ENCODE measurements at places on chromosomes 4 and X.

- no peak for DNase-seq
Measured at GRCh38 chrX:148020329-148020728, 39.2 kb downstream of the FMR1NB start.

- no peak for DNase-seq
Measured at GRCh38 chr4:138189206-138189605, 52.9 kb downstream of the SLC7A11 start.

- no peak for DNase-seq
Measured at GRCh38 chr4:52852711-52853110, 9.4 kb upstream of the RASL11B start.

DNA sequence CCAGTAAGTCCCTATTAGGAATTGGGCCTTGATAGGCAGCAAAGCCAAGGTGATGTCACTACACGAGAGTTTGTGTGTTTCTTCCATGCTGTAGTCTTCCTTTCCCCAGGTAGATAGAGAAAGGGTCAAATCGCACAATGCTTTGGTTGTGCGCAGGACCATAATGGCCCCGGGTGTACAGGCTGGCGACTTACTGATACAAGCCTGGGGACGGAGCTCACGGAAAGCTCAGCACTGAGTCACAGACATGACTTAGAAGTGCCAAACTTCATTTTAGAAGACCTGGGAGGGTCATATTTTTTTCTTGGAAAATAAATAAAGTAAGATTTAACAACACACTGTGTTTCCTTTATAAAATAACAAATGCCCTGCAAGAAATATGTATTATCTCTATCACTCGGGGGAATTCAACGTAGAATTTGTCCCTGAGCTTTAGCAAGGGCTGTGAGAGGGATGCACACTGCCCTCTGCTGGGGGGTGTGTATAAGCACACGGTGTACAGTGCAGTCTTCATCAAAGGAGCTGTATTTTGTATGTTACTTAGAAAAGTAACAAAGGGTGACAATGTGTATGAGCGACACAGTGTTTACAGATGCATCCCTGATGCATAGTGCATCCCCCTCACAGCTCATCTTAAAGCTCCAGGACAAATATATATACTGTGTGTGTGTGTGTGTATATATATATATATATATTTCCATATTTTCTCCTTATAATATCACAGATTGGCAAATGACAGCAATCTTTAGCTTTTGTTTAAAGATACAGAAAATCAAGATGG lies 254.5 kb upstream of the VEGFC start:
- DNase-seq: peak; percentile 90

DNA sequence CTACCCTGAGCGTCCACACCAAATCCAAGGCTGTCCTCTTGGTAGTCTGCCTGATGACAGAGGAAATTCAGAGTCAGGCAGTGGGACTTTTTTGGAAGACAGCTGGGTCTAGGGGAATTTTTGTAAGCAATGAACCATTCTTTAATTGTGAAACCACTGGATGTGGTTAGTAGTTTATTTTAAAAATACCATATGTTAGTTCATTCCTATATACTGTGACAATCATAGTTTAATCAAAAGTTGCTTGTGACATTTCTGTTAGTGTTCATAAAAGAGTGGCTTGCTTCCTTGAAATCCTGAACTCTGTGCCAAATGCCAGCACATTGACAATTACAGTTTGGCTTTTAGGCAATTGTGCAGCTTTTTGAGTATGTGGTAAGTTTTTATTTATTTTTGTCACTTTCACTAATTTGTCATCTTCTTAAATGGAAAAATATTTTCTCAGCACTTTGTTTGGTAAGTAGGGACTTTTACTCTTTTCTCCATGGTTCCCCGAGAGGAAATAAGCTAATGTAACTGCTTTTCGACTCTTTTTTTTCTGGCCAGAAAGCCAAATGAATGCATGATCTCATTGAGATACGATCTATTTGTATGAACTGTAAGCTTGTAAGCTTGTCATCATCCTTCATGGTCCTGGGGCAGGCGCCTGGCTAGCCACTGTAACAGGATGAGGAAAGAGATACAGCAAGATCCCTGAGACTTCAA lies 72.6 kb upstream of the SLC4A4 start:
- no peak for DNase-seq

- no peak for DNase-seq
Measured at GRCh38 chr4:176479767-176480166, 160.0 kb downstream of the SPCS3 start.

GRCh38 chr4:111266937-111267336 lies 644.1 kb upstream of the PITX2 start:
- no peak for DNase-seq

DNA sequence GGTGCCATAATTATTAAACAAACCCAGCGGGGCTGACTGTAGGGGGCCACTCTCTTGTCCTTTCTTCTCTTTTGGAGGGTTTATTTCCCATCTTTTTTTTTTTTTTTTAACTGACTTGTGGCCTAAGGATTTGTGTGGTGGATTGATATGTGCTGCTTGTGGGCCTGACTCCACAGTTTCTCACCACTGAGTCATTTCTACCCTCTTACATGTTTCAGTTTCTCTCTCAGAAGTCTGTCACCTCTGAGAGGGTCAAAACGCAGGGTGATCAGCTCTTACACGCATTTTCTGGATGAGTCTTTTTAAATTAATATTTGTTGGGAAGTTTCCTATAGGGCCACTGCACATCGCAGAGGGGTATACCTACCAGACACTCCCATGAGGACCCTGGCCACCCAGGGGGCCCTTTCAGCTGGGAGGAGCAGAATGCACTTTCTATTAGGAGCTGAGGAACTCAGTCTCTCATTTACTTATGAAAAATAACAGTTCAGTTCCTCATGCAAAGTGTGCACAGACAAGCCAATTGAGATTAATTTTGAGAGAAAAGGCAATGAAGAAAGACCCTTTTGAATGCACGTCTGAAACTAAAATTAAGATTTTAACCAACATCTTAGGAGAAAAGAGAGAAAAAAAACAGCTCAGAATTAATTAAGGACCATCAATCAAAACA lies 407.9 kb downstream of the TECRL start:
- no peak for DNase-seq

GRCh38 chr4:150546286-150546685 lies 35.7 kb upstream of the MAB21L2 start:
- no peak for DNase-seq

DNA sequence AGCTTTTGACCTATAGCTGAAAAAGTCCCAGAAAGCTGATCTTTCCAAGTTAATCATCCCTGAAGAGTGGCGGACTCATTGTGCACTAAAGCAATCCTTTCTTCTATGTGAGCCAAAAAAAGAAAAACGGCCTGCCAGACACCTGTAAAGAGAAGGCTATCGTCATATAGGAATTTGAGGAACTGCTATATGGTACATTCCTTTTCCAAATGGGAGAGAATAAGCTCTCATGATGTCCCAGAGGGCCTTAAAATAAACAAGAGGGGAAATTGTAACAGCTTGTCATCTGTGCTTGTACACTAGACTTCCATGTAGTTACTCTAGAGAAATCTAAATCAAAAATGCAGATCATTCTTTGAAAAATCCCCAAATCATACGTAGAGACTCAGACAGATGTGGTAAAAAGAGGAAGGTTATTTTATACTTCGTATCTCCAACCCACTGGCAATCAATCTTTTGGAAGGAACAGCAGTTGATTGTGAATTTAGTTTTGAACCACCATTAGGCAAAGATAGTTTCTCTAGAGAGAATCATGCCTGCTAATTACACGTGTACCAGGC lies 26.1 kb downstream of the GPR174 start:
- DNase-seq: no peak

- no peak for DNase-seq
Measured at GRCh38 chrX:72100824-72101351, 30.8 kb downstream of the RTL5 start.

DNA sequence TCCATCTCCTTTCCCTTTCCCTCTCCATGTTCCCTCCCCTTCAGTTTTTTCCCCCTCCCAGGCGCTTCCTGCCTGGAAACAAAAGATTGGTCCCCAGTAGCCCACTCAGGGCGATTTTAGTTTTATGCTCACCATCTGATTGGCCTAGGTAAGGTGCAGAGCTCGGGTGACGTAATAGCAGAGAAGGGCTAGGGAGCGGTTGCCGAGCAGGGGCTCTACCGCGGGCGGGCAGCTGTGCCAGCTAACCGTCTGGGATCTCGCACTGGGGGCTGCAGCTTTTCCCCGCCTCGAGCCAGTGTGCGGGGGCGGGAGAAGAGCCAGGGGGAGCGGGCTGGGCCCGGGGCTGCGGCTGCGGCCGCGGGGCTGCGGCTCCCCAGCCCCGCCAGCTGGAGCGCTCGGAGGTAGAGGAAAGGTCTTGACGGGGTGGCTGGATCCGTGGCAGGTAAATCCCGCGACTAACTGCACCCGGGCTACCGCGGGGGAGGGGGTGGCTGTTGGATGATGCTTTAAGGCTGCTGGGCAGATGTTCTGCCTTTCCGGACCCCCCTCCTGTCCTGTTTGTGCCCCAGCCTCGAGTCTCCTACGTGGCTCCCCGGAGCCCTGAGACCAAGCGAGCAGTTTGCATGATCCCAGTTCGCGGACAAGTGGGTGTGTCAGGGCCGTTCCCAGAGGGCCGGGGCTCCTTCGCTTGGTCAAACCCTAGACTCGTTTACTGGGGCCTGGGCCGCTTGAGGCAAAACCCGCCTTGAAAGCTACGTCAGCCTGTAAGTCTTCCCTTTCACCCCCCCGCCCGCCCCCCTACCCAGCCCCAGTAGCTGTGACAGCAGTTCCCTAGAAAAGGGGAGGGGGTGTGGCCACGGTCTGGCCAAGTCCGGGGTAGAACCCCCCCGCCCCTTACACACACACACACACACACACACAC lies at the start of gene PAK3:
Gene PAK3, plus strand, starts transcription at position 218 of the 922 bp plus-strand sequence. CDS start 26,913 bp downstream, outside the sequence.
- DNase-seq: peak; percentile 22

DNA sequence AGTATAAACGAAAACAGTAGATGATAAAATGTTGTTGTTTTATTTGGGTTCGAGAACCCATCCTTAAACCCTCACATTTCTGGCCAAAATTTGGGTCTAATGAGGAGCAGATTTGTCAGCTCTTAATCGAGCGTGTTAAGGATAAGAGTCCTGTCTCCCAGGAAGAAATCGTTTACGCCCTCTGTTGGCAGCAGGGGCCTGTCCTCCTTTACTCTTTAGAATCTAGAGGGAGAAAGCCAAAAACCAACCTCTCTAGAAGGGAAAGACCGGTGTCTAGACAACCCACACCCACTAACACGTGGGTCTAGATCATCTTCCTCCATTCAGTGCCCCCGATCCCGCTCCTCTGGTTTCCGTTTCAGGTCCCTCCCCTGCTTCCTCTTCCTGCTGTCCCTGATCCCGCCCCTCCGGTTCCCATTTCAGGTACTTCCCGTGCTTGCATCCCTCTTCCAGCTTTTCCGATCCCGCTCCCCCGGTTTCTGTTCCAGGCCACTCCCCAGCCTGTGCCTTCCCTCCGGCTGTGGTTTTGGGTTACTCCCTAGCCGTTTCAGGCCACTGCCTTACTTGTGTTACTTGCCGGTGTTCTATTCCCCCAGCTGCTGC lies 339.1 kb downstream of the PAPSS1 start:
- peak; percentile 2 for DNase-seq

GRCh38 chr4:26864899-26865298 lies 4.3 kb downstream of the STIM2 start:
- DNase-seq: no peak

- DNase-seq: peak; percentile 88
Measured at GRCh38 chr4:184347251-184348239, 126.8 kb downstream of the IRF2 start.

DNA sequence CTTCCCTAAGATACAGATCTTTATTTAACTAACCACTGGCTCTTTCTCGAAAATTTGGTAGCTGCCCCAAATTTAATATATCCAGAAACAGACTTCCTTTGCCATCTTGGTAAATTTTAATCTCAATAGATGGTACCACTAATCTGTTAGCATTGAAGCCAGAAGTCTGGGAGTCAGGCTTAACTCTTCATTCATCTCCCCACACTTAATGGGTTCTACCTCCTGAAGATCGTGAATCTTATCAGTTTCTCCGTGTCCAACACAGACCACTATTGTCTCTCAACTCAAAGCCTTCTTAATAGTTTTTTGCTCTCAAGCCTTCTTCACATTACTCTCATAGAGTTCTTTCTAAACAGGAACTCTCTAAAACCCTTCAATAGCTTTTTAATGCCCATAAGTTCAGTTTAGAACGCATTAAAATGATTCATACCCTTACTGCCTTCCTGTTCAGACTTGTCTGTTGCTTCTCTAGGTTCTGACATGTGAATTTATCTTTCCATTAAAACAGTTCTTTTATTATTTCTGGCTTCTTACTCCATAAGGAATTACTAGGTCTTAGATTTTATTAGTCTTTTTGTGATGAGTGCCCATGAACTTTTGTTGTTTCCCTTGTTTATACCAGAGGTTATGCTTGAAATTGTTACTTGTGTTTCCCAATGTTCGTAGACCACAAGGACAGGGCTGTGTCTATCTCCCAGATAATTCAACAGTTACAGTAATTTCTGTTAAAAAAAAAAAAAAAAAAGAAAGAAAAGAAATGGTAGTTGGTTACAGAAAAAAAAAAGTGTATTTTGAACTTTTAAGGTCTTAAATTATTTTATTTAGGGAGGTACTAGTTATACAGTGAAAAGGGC lies 54.7 kb downstream of the SMARCAD1 start:
- DNase-seq: no peak

- DNase-seq: no peak
Measured at GRCh38 chr4:84849051-84849640, 117.3 kb downstream of the WDFY3 start.

GRCh38 chr4:186643501-186644310 lies 80.0 kb downstream of the FAT1 start:
- DNase-seq: peak; percentile 83

DNA sequence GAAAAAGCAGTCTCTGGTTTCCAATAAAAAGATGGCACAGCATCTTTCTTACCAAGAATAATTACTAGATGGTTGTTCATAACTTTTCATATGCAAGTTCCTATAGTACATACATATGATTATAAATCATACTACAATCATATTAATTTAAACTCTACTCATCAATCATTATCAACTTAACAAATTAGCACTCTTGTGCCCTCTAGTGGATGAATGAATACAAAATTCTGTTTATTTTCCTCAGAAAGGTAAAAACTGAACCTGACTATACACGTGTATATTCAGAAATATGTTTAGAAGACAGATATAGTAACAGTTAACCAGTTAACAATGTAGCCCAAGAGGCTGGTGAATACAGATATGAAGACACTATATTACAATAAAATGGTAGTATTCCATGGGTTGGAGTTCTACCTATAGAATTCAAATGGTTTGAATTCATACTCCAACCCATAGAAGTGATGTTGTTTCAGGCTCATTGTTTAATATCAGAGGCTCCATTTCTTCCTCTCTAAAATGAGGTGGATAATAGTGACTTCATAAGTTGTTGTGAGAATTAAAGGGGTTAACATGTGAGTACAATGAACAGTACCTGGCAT lies 100.0 kb downstream of the ADAMTS3 start:
- peak; percentile 65 for DNase-seq

- DNase-seq: no peak
Measured at GRCh38 chr4:164828955-164829354, 48.0 kb upstream of the APELA start.

DNA sequence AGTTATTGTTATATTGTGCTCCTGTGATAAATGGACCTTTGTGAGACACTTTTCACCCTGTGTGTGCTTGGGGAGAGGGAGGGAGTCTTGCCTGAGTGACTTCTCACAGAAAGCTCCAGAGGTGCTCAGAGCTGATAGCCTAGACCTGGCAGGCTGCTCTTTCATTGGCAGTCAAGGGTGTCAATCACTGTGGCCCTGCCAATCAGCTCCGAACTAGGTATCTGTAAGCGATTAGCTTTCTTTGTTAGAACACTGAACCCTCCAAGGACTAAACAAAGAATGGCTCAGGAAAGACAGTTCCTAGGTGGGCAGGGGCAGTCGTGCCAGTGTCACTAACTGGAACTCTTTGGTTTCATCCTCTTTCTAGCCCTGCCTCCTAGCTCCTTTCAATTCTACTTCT lies 2.7 kb upstream of the NALF2 start:
- DNase-seq: peak; percentile 6

All from choroid plexus epithelial cell (primary cell).